ENCODE measurements at places on chromosomes 5 and 9.

DNA sequence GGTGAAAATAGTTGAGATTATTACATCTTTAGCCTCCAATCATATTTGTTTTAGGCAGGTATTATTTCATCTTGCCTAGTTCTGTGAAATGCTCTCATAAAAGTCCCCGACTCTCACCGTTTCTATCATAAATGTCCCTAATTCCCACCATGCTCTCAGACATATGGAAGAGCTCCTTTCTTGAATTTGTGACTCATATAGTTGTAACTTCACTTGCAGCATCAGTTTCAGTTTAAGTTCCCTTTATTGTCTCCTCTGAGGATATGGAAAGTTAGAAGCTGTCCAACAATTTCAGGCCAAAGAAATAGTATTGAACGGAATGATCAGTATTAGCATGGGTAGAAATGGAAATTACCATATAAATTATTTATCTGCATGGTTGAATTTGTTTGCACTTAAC, 187.5 kb upstream of the NR4A3 start:
- DNase-seq, result no peak

DNA sequence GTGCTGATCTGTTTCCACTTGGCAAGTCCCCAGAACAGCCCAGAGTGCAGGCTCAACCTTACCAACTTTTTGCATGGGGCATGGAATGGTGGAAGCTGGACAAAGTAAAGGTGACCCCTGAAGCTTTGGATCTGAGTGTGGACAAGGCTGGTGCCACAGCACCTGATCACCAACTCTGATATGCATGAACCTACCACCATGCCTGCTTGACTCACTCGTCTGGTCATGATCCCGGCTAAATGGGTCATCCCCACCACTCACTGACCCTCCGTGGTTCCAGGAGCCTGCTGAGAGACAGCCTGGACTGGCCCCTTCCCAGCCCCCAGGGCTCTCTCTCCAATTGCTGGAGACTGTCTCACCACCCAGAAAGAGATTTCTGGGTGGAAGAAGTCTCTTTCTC, 14.4 kb upstream of the SLC22A4 start:
- no peak for DNase-seq

DNA sequence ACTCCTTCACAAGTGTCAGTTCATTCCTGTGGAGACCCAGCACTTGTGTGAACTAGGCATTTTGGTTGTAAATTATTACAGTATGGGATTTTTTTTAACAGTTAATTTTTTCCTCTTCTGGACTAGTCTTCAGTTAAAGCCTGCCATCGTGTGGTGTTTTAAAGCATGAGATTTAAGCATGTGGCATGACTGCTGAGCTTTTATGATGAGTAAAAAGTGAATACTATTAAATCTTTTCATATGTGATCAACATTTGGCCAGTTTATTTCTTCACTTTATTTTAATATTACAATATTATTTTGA, 25.0 kb downstream of the LMNB1 start:
- DNase-seq, result no peak

- DNase-seq, result no peak
Measured at GRCh38 chr5:63131626-63132285, 553.1 kb downstream of the LRRC70 start.

GRCh38 chr5:55681301-55681700, 30.8 kb downstream of the SLC38A9 start:
- DNase-seq, result no peak

GRCh38 chr5:133881576-133882388, 86.6 kb downstream of the C5orf15 start:
- DNase-seq, result no peak

DNA sequence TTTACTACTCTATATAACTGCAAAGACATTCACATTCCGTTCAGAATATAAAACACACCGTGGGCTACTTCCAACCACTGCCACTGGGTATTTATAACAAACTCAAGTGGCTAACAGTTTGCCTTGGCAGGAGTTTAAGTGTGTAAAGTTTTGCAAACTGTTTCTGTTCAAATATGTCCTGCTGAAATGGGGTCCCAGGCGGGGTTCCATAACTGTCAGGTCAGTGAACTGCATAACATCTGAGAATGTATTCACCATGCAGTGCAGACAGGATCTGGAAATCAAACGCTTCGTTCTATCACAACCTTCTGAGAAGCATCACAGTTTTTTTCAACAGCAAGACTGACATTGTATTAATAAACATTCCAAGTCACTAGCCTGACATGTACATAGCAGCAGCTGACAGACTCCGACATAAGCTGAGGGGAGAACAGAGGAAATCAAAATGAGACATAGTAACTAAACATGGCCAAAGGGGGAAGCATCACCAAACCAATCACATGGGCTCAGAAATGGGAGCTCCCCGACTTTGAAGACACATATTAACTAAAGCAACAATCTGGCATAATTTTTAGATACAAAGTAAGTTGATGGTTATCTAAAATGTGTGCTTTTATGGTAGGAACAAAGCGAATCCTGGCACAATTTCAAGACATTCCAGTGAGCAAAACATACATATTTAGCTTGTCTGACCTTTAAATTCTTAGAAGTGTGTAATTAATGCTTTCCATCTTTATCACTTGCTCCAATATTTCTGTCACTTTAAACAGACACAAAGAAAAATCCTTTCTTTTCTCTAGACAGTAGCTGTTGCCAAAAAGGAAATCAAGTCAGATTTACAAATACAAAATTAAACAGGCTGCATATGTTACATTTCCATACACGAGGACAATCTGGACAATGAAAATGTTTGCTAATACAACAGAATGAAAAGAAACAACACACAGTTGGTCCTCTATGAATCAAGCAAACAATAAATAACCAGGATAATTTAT, 156.8 kb downstream of the MAPKAP1 start:
- no peak for DNase-seq

- DNase-seq, result no peak
Measured at GRCh38 chr9:38145526-38146053, 76.6 kb upstream of the SHB start.

GRCh38 chr5:168962306-168962705, 338.6 kb downstream of the SLIT3 start:
- no peak for DNase-seq

DNA sequence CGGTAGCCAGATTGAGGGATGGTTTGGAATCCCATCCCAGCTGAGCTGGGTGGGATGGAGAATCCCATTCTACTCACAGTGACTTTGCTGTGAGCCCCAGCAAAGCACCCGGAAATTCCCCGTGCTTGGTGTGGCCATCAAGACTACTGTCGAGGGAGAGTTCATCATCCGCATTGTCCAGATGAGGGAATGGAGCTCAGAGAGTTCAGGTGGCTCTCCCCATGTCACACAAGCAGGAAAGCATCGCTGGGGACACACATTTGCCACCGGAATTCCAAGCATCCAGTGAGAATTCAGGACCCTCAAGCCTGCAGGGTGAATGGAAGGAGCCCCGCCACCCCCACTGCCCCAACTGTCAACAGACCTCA, 54.4 kb downstream of the HRH2 start:
- DNase-seq, result no peak

GRCh38 chr9:109715344-109715743, 64.7 kb upstream of the PALM2AKAP2 start:
- DNase-seq, result no peak

DNA sequence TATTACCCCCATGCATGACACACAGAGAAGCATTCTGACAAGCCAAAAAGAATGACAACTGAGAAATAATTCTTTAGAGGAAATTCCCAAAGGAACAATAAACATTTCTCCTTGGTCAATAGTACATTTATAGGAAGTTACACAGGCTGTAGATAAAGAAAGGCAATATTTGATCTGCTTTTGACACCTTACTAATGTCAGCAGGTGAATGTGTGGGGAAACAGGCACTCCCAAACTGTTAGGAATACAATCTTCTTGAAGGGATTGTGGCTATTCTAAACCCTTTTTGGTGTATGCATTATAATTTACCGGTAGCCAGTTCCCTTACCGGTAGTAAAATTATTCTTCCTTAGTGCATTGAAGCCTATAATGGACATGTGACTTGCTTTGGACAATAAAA, 116.1 kb upstream of the FTMT start:
- no peak for DNase-seq

DNA sequence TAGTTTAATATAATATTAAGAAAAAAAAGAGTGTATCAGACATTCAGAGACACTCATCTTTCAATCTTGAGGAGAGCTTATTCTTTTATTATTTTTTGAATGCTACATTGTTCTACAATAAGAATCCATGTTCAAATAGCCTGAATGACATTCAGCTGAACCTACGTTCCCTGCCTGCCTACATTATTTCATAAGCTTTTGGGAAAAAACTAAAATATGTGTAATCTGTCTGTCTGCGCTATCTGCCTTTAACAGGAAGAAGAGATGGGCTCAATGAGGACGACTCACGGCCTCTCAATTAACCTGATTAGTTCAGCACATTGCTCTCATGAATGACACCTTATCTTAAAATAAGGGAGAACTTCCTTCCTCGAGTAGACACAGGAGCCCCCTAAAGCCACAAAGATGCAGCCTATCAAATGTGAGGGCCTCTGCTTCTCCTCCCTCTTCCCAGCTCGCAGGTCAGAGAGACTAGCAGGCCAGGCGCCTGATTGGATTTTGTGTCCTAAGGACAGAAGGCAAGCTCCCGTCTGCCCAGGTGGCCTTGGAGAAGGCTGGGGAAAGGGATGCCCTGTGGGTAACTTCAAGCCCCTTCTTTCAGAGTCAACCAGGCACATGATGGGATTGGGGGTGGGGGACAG, 37.8 kb downstream of the EBF1 start:
- no peak for DNase-seq

DNA sequence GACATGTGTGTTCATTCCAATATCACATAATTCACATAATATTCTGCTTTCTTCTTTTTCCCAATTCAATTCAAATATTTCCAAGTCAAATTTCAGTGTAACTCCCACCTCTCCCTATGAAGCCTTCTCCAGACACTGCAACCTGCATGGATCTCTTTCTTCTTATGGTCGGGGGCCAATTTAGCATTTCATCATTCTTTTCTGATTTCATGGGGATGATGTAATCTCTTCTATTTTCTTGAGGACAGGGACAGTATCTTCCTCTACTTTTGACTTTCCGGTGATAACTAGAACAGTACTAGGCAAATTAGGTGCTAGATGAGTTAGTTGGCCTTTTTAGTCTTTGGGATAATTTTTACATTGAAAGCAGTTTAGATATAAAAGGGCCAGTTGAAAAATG, 92.7 kb downstream of the CARTPT start:
- DNase-seq, result no peak

DNA sequence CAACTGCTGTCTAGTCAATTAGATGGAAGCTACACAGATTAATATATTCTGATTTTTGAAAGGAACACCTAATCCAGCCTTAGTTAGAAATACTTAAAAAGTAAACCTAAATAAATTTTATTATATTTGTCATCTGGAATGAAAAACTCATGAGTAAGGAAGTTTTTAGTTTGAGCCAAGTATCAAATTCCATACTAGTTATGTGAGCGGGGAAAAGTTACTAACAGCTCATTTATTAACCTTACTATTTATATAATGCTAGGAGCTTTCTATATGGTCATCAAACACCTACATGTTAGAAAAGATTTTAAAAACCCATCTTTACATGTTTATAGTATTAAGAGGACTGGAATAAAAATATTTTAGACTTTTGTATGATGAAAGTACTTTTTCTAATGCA, 41.6 kb upstream of the POU5F2 start:
- no peak for DNase-seq

DNA sequence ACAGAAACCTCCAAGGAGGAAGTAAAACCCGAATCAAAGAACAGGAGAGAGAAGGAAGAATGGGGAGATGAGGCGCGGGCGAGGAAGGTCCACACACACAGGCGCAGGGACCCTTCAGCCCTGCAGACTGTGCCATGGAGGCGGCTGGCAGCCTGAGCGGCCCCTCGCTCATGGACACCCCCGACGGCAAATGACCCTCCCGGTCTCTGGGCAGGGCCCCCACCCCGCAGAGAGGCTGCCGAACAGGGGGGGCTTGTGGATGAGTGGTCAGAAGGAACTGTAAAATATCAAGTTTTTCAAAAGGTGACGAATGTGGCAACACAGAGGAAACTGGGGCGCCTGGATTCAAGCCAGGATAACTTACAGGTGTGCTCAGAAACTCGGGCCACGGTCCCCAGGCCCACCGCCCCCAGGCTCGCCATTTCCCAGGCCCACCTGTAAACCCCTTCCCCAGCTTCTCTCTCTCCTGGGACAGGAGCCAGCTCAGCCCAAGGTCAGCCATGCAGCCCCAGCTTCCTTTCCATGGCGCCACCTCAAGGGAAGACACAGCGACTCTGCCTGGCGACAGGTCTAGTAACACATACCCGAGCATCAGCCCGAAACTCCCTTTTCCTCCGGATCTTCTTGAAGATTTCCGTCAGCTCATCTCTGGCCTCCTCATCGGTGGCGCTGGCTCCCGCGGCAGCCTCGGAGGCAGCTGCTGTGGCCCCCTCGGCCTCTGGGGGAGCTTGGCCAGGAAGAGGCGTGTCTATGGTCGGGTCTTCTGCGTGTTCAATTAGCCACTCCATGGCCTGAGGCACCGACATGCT, 16.5 kb downstream of the UBAC1 start:
- DNase-seq, result no peak

GRCh38 chr5:82792096-82792495, 285.1 kb downstream of the TMEM167A start:
- no peak for DNase-seq

DNA sequence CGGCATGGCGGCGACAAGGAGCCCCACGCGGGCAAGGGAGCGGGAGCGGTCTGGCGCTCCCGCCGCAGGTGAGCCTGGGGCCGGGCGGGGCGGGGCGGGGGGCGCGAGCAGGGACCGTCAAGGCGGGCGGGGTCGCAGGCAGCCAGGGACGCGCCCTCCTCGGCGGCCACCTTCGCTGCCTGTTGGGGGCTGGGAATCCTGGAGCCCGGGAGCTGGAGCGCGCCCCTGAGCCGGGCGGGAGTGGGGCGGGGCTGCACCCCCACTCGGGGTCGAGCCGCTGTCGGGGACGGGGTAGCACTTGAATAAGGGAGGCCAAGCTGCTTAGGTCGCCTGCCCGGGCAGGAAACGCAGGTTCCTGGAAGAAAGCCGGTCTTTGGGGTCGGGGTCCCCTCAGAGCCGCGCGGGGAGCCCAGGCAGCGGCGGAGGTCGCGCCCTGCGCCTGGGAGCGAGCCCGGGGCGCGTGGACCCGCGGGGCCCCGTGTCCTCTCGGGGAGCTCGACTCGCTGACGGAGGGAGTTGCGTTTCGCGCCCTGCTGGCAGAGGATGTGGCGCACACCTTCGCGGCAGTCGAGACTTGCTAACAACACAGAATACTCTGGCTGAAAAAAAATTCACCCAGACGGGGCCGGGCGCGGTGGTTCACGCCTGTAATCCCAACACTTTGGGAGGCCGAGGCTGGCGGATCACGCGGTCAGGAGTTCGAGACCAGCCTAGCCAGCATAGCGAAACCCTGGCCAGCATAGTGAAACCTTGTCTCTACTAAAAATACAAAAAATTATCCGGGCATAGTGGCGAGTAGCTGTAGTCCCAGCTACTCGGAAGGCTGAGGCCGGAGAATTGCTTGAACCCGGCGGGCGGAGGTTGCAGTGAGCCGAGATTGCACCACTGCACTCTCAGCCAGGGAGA, 552 bp downstream of the OTULINL start:
- DNase-seq, result peak; percentile 73
